ENCODE measurements at places on chromosomes 12 and 14. TPM values are rescaled to one million over a fixed set of nuclear protein-coding genes. Genes with fewer than 3 reads are reported as not detected.

DNA sequence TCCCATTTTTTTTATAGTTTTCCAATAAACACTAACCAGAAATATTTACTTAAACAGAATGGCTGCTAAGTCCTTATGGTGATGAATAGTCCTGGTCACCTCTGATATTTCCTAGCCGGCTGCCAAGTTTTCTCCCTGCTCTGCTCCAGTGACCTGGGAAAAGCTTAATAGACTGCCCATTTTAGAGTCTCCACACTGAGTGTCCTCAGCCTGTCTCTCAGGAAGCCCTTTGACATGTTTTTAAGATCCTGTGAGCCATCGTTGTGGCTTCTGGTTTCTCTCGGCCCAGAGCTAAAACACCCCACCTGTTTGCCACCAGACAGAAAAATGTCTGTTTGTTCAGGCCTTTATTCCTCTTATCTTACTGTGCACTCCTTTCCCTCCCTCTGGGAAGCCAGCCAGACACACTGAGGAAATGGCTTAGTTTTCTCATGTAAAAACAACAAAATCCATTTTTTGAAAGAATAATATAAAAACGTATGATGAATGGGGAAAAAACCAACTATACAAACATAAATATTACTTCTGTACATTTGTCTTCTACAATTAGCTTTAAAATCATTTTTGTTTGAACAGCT, 25.4 kb upstream of the ALDH2 start:
- DNase-seq: no peak

- DNase-seq: peak; percentile 47
Observed at GRCh38 chr12:6539314-6539682, 5.0 kb downstream of the GAPDH start.

ISM2 gene
- 0.17 TPM for total RNA-seq

GLT1D1 gene
- not detected for total RNA-seq

Data from mammary epithelial cell (primary cell).